ENCODE measurements at places on chromosomes 4 and X.

DNA sequence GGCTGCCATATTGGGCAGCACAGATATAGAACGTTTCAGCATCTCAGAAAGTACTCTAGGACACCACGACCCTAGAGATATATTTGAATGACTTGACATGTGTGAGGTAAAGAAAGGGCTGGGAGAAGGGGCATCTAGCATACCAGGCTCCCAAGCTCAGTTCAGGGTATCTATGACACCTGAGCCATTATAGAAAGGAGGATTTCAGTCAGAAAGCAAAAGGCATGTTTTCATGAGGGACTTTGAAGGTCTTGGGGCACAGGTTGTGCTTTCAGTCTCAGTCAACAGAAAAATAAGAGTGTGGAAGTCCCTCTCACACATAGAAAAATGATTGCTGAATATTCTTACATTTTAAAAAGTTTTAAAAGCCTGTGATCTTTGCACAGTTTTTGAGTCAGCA, 51.6 kb downstream of the NIPAL1 start:
- no peak for DNase-seq

DNA sequence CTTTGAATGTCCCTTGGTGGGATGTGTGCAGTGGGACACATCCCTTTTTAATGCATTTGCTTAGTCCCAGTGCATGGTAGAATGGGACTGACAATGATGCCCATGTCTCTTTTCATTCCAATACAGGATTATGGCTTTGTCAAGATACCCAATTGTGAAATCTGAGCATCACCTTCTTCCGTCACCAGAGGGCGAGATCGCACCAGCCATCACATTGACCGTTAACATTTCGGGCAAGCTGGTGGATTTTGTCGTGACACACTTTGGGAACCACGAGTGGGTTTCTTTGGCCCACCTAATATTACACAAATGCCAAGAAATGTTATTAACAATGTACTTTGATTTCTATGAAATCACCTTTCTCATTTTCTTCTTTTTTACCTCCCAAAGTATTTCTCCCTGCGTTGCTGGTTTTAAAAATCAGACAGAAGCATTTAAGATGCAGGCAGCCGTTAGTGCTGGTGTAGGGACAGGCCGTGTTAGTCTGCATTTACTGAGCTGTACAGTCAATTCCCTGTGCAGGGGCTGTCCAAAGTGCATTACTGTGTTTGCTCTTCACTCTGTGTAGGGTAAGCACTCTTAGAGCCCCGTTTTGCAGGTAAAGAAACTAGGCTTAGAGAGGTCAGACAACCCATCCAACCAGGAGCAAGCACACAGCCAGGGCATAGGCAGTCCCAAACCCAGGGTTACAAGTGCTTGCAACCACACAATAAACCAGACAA, 46.5 kb downstream of the CWH43 start:
- DNase-seq, result no peak

- no peak for DNase-seq
Measured at GRCh38 chr4:3299976-3300671, 7.3 kb downstream of the RGS12 start.

GRCh38 chrX:45879512-45879911, 665.7 kb downstream of the ZNF674 start:
- DNase-seq, result no peak

GRCh38 chr4:55947912-55948725, 626 bp upstream of the CEP135 start:
- DNase-seq, result no peak

- no peak for DNase-seq
Measured at GRCh38 chrX:67207912-67208311, 335.9 kb upstream of the AR start.

DNA sequence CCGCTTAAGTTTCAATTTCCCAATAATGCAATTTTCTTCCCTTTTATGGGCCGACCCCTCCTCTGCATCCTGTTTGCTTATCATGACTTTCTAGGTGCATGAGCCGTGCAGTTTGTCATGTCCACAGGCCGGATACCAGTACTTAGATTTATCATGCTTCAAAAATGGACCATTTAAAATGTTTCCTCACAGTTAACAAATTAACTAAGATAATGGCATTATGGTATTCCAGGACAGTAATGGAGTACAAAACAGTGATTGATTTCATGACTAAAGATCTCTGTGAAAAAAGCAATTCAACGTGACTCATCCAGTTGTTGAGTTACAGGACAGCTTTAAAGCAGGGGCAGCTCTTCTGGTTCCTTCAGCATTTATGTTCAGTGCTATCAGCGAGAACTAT, 23.0 kb downstream of the SNX25 start:
- no peak for DNase-seq

GRCh38 chrX:46961574-46962283, 49.5 kb downstream of the JADE3 start:
- DNase-seq, result peak; percentile 29

- DNase-seq, result no peak
Measured at GRCh38 chrX:129772796-129773431, 6.8 kb upstream of the SASH3 start.

DNA sequence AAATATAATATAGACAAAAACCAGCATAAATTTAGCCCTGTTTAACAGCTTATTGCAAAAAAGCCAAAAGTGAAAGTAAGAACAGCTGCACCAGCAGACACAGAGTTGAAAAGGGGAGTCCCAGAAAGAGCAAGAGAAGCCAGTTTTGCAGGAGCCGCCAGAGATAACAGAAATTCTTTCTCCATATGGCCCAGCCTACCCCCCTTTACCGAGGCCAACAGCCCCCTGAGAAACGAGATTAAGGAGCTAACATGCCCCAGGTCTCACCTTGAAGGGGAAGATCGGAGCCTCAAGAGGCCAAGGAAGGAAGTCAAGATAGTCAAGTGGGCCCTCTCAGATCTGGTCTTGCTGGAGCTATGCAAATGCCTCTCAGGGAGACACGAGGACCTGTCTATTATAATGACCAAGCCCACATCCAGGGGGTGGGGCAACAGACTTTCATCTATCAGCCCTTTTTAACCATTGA, 4.8 kb downstream of the ACOX3 start:
- DNase-seq, result no peak

DNA sequence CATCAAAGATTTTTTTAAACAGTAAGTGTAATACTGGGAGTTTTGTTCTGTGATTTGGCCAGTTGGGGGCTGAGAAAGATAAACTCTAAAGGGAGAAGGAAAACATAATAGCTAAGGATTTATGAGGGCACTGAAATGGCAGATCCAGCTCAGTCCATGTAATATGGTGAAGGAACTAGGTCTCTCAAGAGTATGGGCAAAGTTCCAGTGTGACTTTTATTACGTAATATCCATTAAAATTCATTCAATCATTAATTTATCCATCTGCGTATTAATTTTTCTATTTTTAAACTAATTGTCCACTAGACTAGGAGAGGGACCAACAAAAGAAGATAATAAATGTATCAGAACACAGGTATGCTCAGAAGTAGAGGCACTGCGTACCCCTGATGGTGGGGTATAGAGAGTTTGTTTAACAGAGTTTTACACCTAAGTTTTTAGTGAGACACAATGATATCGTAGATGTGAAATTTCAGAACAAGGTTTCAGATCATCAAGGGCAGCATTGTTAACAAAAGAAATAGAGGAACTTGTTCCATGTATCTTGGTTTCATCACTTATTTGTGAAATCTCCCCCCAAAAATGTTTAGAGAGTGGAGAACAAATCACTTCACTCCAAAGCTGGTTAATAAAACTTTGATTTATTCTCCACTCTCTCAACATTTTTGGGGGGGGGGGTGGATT, 351.1 kb downstream of the GRXCR1 start:
- no peak for DNase-seq

- no peak for DNase-seq
Measured at GRCh38 chr4:48629458-48629857, 139.4 kb downstream of the ZAR1 start.

DNA sequence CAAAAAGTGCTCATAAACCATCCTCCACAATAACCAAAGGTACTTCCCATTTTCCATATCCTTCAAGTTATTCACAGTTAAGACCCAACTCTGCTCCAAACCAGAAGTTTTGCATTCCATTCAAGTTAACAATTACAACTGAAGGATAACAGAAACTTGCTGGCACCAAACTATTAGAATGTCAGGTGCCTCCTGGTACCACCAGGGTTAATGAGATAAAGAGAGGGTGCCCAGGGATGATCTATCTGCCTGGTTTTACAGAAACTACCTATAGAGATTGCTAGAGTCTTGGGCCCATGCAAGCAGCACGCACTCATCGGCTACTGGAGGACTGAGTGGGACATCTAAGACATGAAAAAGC, 114.6 kb downstream of the RBM47 start:
- no peak for DNase-seq

DNA sequence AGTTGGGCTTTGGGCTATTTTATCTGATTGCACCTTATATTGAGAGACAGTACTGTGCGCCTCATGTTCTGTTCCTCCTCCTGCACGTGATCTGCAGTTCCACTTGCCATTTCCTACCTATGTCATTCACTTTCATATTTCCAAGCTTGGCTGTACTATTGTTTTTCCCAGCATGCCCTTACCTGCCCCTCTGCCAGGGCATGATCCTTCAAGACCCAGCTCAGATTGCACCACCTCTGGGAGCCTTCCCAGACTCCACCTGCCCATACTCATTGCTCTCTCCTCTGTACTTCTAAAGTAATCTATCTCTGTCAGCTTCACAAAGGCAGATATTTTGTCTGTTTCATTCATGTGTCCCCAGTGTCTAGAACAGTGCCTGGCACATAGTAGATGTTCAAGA, 11.6 kb downstream of the SLC25A5 start:
- DNase-seq, result no peak

DNA sequence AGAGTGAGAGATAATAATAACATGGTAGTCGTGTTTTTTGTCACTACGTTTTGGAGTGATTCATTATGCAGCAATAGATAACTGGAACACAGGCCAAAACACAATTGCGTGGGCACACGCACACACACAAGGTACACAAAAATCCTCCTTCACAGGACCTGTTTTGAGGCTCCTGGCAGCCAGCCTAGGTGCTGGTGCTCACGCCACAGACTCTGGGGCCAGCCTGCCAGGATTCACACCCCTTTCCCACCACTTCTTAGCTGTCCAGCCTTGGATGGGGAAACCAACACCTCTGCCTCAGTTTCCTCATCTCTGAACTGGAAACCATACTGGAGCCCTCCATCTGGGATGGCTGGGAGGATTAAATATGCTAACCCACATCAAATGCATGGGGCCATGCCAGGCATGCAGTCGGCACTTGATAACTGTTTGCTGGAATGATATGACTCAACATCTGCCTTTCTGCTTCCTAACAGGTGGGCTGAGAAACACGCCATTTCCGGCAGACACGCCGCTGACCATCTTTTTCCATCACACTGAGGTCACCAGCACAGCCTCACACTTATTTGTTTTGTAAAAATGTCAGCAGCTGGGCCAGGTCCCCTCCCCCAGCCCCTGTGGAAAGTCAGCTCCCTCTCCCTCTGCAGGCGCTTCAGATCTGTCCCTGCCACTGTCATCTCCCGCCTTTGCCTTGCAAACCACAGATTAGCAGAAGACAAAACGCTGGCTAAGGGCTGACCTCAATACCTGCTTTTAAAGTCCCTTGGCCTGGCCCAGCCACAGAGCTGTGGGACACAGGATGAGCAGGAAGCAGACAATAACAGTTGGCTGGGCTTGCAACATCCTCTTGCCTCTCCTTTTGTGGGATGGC, 237.5 kb downstream of the BCOR start:
- peak; percentile 70 for DNase-seq

DNA sequence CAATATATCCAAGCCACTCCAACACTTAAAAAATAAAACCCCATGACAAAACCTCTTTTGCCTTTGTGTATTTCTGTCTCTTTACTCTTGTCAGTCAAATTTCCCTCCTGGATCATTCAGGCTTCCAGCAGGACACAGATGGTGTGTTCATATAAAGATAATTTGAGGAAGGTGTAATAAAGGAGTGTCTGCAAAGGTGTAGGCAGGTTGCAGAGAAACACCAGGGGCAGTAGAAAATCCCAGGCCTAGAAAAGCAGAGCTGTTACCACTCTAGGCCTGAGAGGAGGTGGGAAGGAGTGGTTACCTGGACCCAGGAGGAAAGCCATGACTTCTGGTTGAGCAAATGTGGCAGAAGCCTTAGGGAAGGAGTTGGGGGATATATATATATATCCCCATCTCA, 28.8 kb downstream of the CHRNA9 start:
- no peak for DNase-seq

DNA sequence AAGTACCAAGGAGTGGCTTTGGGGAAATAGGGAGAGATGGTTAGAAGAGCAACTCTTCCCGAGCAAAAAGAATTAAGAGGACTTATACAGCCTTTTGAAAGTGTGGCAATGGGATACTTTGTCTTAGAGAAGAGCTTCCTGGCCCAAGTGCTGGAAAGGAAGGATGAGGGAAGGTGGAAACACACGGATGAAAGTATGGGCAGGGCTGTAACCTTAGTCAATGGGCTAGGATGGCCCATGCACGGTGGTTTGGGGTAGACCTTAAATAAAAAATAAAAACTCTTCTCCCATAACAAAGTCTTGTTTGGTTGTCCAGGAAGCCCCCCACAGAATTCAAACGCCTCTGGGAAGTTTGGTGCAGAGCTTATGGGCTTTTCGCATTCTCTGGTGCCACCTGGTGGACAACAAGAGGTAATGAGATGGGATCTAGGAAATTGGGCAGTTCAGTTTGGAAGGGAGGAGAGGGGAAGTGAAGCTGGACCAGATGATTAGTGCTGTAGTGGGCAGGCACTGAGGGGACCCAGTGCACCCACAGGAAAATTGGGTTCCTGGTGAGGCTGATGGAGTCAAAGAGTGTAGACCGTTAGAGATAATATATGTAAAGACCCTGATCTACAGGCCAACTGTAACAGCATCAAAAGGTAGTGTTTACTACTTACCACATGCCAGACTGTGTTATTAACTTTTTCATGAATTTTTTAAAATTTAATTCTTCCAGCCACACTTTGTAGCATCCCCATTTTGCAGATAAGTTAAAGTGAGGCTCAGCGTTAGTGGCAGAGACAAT, 13.8 kb upstream of the ENOX2 start:
- peak; percentile 56 for DNase-seq

DNA sequence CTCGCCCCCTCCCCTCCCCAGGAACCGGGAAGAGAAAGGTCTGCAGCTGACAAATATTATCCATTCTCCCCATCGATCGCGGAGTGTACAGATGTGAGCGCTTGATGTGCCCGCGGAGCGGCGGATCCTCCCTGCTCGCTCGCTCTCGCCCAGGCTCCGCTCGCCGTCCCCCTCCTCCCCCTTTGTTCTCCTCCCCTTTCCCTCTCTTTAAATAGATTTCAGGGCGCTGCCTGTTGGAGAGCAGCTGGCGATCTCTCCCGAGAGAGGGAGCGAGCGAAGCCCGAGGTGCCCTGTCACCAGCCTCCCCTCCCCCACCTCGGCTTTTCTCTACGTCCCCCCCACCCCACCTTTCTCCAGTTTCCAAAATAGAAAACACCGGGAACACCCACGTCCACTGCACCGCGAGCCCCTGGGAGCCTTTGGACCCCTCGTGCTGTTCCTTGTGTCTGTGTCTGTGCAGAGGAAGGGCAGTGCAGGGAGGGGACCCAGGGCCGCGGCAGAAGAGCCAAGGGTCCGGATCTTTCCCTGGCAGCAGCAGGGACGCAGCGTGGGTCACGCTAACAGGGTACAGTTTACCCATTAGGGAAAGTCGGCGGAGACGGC, 56.6 kb upstream of the BCOR start:
- DNase-seq, result peak; percentile 85

Measured in neural progenitor cell (in vitro differentiated cells).